NAMALWA (cell line): ENCODE measurements at places on chromosomes 5 and 9.
A peak's percentile ranks its signal among the peaks of the same experiment; 100 is the strongest.

GRCh38 chr5:157485340-157485739 lies 25.3 kb downstream of the NIPAL4 start:
- peak; percentile 28 for DNase-seq

DNA sequence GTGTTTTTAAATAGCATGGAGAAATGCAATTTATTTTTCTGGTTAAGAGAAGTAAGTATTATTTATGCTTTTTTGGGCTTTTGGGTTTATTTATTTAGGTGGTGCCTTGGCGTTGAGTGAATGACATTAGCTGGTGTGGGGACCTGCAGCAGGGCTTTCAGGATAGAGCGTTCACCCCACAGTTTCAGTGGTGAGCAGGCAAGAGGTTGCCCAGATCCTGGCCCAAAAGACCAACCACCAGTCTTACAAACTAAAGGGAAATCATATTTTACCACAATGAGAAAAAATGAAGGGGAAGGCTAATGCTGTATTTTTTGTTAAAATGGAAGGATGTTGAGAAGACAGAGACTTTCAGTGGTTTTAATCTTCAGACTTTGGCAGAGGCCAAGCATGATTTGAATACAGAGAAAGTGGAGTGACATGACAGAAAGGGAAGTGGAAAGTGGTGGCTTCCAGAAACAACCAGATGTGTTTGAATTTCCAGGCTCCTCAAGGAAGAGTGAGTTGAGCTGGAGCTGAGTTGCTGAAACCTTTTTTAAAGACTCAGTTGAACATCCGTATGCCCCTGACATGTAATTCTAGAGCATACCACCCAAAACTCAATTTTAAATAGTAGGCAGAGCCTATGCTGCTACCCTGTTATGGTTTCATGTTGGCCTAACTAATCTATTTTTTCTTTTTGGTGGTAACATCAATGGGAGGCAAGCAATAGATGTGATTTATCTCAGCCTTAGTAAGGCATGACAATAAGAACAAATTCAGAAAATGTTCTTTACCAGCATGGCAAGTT lies 94.8 kb downstream of the AOPEP start:
- peak; percentile 5 for DNase-seq

- DNase-seq, result no peak
Measured at GRCh38 chr5:15823398-15823797, 323.4 kb downstream of the FBXL7 start.

DNA sequence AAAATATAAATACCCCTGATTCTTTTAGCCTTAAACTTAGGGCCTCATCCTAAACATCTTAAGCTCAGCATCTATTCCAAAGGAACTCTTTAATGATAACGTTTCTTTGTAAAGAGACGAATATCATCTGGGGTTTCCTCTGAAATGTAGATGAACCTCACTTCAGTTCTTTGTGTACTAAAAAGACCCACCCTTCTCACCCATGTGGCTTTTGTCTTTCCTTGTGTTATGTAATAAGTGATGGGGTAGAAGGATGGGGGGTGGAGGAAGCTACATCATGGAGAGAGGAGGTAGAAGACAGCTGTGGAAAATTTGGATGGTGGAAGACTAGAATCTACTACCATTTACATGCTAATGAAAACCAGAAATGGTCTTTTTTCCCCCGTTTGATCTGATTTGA lies 111.0 kb downstream of the NDUFS4 start:
- DNase-seq, result no peak

- DNase-seq, result no peak
Measured at GRCh38 chr9:137194388-137194787, 5.9 kb downstream of the SSNA1 start.

DNA sequence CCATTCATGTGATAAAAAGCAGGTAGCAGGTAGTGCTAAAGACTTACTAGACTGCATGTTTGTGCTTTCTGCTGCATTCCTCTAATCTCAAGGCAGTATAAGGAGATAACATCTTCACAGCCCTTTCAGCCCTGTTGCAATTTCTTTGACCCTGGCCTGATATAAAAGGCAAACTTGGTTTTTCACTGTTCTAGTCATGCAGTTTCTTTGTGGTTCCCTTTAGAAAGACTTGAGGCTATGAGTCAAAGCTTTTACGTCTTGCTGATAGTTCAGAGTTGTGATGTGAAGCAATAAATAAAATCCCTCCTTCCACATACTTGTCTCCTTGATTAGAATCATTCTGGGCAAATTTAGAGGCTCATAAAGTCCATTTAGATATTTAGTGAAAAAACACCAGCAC lies 88.6 kb upstream of the CDKN2B start:
- DNase-seq, result no peak

GRCh38 chr5:32505756-32506155 lies 61.2 kb upstream of the ZFR start:
- DNase-seq, result no peak

DNA sequence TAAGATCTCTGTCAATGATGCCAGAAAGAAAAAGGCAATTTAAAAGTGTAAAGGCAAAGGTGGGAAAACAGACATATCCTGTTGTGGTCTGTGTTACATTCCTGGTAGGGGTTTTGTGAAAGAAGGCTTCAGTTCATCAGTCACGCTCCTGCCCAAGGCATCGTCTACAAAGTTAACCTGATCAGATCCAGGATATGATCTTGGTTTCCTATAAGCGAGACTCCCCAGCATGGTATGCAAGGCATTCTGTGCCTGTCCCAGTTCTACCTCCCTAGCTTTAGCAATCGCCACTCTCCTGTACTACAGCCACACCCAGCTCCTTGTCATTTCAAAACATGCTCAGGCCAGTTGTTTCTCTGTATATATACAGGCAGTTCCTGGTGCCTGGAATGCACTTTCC lies 58.0 kb upstream of the PTPN3 start:
- DNase-seq, result no peak

DNA sequence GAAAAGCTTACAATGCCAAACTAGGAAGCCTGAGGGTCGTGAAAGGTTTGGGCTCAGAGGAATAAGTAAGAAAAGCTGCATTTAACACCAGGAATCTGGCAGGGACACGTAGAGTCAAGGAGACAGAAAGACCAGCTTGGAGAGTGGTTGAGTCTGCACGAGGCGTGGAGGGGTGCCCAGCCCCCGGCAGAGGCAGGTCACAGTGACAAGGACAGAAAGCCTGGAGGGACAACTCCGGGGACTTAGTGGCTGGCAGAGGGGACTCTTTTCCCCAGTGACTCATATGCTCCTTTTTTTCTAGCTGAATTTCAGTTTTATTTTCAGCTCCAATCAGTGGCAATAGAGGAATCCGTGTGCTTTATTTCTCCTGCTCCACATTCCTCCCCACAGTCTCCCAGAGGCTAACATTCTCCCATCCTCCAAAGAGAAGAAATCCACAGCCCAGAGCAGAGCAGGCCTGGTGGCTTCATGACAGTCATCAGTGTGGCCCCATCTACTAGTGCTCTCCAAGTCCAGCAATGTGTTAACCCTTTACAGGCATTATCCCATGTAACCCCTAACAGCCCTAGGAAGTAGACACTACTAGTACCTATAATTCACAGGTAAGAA lies 80.7 kb downstream of the KCNIP1 start:
- no peak for DNase-seq

DNA sequence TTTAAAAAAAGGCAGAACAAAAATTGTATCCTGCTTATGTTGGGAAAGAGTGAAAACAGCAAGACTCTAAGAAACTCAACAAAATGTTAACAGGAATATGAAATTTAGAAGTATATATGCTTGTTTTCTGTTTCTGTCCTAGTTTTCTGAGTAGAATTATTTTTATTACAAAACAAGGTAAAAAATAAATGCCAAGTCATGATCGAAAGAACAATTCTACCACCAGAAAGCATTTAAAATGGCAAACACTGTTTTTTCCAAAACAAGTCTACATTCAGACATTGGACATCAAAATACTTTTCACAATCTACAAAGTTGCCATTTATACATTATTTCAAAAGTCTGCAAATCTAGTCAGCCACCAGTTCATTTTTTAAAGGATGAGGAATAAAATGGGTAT lies 102.6 kb downstream of the TLE1 start:
- DNase-seq, result no peak

- DNase-seq, result no peak
Measured at GRCh38 chr9:26770821-26771220, 121.8 kb downstream of the CAAP1 start.

DNA sequence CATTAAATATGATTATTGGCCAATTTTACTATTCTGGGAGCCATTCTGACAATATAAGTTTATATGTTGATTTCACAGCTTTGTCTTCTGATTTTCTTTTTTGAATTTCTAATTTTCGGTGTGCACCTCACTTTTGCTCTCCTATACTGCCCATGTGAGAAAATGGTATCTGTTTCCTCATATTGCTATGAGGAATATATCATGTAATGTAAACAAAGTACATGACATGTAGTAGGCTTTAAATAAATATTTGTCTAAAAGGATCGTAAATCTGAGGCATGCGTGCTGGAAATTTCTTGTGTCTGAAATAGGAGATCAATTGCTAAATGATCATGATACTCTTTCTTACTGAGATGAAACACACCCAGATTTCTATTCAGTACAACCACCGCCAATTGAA lies 119.9 kb downstream of the ZDHHC21 start:
- DNase-seq, result no peak

DNA sequence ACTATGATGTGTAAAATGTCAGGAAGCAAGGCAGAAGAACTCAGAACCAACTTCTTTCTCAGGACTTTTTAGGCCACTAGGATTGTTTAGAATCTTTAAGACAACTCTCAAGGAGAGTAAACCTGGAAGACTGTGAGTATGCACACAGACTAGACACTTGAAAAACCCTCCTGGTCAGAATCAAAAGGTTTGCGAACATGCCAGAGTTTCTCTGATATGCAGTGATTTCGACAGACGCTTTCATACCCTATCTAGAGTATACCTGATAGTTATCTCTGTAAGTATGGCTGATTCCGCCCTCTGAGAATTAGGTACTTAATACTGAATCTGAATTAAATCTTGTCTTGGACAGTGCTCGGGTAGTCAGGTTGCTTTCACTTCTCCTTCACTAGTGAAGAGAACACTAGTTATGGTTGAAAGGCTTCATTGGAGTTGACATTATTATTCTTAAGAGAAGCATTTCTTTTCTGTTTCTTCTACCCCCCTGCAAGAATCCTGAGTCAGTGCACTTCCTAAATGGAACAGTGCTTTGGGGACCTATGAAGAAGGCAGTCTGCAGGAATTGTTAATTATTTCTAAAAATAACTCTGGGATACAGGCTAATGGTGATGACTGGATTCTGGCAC lies 158.1 kb downstream of the HACD4 start:
- DNase-seq, result no peak

- no peak for DNase-seq
Measured at GRCh38 chr9:35758475-35759050, 4.5 kb upstream of the MSMP start.

GRCh38 chr5:115456056-115456455 lies 88.5 kb downstream of the FEM1C start:
- no peak for DNase-seq

GRCh38 chr5:53480416-53481158 lies at the start of gene FST:
TSS of gene FST (plus strand) at chr5:53480629. CDS start at chr5:53480792, 163 bp downstream.
- DNase-seq, result no peak

DNA sequence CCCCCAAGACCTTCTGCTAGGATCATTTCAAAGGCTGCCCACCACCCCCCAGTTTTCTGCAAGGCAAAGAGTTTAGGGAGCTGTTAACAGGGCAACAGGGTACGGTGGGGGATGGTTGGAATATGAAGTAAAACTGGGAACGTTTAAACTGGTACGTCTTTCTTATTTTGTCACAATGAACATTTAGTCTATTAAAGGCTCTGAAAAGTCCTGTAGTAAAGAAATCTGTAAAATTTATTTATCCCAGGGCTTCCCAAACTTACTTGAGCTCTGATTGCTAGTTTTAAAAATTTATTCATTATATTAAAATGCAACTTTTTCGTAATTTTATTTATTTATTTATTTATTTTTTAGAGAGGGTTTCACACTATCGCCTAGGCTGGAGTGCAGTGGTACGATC lies 62.0 kb downstream of the USP20 start:
- no peak for DNase-seq

- DNase-seq, result peak; percentile 53
Measured at GRCh38 chr9:91193087-91193657, 168.5 kb downstream of the AUH start.

DNA sequence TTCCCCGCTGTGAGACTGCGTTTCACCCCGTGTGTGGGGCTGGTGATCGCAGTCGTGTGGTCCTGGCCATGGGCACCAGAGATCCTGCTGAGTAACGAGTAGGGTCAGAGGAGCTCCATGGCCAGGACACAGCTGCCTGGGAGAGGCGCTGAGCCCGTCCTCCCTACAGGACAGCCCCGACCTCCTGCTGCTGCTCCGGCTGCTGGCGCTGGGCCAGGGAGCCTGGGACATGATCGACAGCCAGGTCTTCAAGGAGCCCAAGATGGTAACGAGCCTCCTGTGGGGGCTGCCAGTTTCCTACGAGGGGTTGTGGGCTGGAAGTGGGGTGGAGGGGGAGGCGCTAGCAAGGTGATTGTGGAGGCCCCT lies 11.0 kb downstream of the NELFB start:
- DNase-seq, result no peak

DNA sequence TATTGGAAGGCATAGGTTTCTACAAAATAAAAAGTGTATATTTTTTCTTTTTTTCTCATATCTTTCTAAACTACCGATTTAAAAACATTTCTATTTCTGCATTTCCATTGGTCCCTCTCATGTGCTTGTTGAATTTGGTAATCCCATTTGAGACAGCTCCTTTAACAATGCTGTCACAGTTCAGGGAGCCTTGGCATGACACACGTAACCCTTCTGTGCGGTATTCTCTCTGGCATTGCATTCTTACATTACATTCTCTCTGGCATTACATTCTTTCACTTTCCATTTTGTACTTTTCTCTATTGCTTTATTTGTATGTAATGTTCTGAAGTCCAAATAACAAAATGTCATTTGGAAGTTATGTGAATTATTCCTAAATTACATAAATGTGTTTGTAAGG lies 150.7 kb upstream of the RASGRF2 start:
- no peak for DNase-seq

- no peak for DNase-seq
Measured at GRCh38 chr9:130137081-130137640, 35.0 kb upstream of the NCS1 start.

DNA sequence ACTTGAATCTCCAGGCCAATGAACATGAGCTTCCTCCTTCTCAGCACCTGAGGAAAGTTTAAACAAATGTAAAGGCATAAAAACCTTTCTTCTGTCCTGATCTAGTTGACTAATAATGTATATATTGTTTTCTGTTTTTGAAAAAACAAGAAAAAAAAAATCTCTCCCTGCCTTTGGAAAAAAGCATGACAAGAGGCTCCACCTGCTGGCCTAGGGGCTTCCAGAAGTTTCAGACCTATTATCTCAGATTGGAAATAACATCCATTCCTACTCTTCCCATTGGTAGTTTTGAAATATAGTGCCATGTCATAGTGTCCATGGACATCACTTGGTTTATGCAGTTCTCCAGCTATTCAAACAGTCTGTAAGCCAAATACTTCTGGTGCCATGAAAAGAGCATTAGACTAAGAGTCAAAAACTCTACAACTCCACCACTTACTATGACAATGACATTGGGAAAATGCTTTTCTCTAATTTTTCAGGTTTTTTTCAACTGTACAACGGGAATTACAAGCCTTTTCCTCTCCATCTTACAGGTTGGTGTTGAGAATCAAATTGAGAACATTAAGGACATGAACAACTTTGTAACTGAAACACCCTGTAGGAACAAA lies 409.6 kb upstream of the MPDZ start:
- DNase-seq, result no peak

GRCh38 chr9:76642074-76642473 lies 122.2 kb upstream of the PCA3 start:
- DNase-seq, result no peak
